ENCODE measurements at places on chromosomes 3 and 15. TPM values are rescaled to one million over a fixed set of nuclear protein-coding genes. Genes with fewer than 3 reads are reported as not detected.

The LIPC gene
- not detected for total RNA-seq

The FBXO40 gene
- total RNA-seq: not detected

The GABRG3 gene
- total RNA-seq: not detected

The SAMMSON gene
- not detected for total RNA-seq

The BCL2A1 gene
- total RNA-seq: not detected

The AMIGO3 gene
- not detected for total RNA-seq

The KBTBD12 gene
- total RNA-seq: 1.1 TPM

The TIMMDC1 gene
- 203 TPM for total RNA-seq

The UNC45A gene
- total RNA-seq: 86.0 TPM

The CCR1 gene
- total RNA-seq: 0.28 TPM

The LRRC3B gene
- total RNA-seq: not detected

The DOCK3 gene
- 15.2 TPM for total RNA-seq

The DUOXA2 gene
- not detected for total RNA-seq

The SLC28A2 gene
- total RNA-seq: not detected

The TRAT1 gene
- total RNA-seq: not detected

The FBXL2 gene
- total RNA-seq: 18.5 TPM

The ZFAND6 gene
- 43.6 TPM for total RNA-seq

The PLA2G4E gene
- not detected for total RNA-seq

The TRIM71 gene
- not detected for total RNA-seq

The LRRC2 gene
- total RNA-seq: 0.08 TPM

The P2RY1 gene
- total RNA-seq: 0.88 TPM

The CRELD1 gene
- 30.7 TPM for total RNA-seq

The SERINC4 gene
- total RNA-seq: 0.46 TPM

The ST3GAL6 gene
- 5.4 TPM for total RNA-seq

The CTXN2 gene
- total RNA-seq: not detected

The PXYLP1 gene
- total RNA-seq: 7.8 TPM

The IL5RA gene
- total RNA-seq: not detected

The SNX33 gene
- 27.8 TPM for total RNA-seq

The LRRC34 gene
- 9.6 TPM for total RNA-seq

The THBS1 gene
- 406 TPM for total RNA-seq

The AADAC gene
- 2.8 TPM for total RNA-seq

The GOLGA8J gene
- not detected for total RNA-seq

The PDCD7 gene
- total RNA-seq: 31.4 TPM

The ZNF662 gene
- 9.2 TPM for total RNA-seq

The SCAANT1 gene
- total RNA-seq: not detected

The RTP1 gene
- total RNA-seq: not detected

The SLC7A14 gene
- not detected for total RNA-seq

The SOX2 gene
- not detected for total RNA-seq

The ROPN1 gene
- not detected for total RNA-seq

The MGLL gene
- total RNA-seq: 28.2 TPM

The CSNK1G1 gene
- total RNA-seq: 19.6 TPM
